ENCODE measurements at places on chromosomes 7 and 10. TPM values are rescaled to one million over a fixed set of nuclear protein-coding genes. Genes with fewer than 3 reads are reported as not detected.

The TRIM8 gene
- 36.8 TPM for total RNA-seq

The PRDX3 gene
- total RNA-seq: 125 TPM

The TRIL gene
- not detected for total RNA-seq

The FAM221A gene
- total RNA-seq: 1.2 TPM

The FZD1 gene
- total RNA-seq: 3.0 TPM

The ZNF722 gene
- not detected for total RNA-seq

The RHOBTB1 gene
- 6.5 TPM for total RNA-seq

The FAM20C gene
- total RNA-seq: 48.5 TPM

- peak; percentile 79 for DNase-seq
These were observed 43.2 kb downstream of the C7orf33 start for GRCh38 chr7:148633761-148634160.

GRCh38 chr7:3312583-3312982 lies 11.5 kb downstream of the SDK1 start:
- no peak for DNase-seq

DNA sequence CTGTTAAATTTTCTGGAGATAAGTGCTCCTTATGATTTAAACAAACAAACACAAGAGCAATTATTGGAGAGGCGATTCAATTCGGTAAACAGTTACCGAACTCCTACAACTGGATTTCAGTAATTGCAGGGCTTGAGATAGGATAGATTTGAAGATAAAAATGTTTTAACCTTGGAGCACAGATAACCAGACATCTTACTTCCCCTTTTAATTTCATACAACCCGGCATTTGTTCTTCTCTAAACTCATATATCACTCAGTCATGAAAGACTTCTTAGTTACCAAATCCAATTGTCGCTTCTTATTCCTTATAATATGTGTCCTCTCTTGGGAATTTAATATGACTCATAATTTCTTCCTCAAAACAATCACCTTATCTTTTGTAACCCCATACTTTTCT lies 235.9 kb upstream of the CSTF2T start:
- no peak for DNase-seq

GRCh38 chr7:37304921-37305320 lies 143.7 kb downstream of the ELMO1 start:
- DNase-seq: no peak

GRCh38 chr7:75613351-75613750 lies 121.2 kb downstream of the SPDYE5 start:
- no peak for DNase-seq

- DNase-seq: no peak
These were observed 4.2 kb downstream of the TMEM270 start for GRCh38 chr7:73864981-73865711.

DNA sequence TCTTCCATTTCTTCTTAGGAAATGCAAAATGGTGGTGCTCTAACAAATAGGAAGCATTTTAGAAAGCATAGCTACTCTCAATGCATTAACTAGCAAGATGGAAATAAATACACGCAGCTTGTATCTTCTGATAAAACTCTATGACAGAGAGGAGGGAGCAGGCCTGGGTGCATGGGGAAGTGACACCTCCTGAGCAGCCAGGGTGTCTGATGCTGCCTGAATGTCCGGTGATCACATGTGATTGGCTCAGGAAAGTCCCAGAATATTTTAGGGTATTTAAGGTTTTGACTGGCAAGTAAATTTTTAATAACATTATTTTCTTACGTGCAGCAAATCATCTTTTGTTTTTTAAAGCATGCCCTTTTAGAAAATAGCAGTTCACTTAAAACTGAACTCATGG lies 261.0 kb upstream of the KLF6 start:
- DNase-seq: no peak

GRCh38 chr7:15397159-15397550 lies 164.7 kb downstream of the AGMO start:
- DNase-seq: no peak

DNA sequence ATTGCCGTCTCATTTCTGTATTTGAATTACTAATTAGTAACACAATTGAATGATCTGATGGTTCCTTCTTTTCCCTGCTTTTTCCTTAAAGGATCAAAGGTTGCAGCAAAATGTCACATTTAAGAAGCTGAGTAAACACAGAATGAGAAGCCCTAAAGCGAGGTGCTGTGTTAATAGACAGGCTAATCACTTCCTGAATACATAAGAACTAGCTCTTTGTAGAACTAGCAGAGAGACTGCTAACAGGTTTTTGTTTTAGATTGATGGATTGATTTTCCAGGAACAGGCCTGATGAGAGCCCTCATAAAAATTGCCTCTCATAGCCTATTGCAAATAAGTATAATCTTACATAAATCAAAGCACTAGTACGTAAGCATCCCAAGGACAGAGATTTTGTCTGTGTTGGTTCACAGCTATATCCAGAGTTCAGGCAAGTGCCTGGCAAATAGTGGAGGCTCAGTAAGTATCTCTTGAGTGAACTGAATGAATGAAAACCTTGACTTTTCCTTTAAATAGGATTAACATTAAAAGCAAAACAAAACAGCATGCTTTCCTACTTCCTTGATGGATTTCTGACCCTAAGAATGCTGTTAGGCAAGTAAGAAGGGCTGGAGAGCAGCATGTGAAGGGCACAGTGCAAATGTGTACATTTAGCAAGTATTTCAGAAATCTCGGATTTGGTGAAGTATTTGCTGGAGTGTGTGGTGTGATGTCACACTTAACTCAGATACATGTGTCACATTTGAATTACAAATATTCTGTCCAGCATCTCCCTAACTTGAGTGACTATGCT lies 3.3 kb downstream of the TMEM229A start:
- no peak for DNase-seq

DNA sequence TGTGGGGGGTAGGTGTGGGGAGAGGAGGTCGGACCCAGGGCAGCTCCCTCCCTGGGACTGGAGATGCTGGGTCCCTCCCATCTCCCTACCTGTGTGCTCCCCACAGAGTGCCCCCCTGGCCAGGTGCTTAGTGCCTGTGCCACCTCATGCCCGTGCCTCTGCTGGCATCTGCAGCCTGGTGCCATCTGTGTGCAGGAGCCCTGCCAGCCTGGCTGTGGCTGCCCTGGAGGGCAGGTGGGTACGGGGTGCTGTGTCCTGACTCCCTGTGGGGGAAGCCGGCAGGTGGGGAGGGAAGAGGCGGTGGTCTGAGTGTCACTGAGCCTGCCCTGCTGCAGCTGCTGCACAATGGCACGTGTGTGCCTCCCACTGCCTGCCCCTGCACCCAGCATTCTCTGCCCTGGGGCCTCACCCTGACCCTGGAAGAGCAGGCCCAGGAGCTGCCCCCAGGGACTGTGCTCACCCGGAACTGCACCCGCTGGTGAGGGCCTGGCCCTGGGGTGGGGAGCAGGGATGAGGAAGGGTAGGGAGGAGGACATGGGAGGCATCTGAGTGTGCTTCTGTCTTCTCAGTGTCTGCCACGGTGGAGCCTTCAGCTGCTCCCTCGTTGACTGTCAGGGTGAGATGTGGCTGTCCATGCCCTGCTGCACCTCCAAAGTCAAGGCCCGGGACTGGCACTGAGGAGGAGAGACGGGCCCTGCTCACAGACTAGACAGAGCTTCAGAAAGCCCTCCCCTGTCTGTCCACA lies 11.7 kb upstream of the ZNF862 start:
- DNase-seq: no peak

GRCh38 chr10:8912108-8912507 lies 857.6 kb downstream of the GATA3 start:
- no peak for DNase-seq

DNA sequence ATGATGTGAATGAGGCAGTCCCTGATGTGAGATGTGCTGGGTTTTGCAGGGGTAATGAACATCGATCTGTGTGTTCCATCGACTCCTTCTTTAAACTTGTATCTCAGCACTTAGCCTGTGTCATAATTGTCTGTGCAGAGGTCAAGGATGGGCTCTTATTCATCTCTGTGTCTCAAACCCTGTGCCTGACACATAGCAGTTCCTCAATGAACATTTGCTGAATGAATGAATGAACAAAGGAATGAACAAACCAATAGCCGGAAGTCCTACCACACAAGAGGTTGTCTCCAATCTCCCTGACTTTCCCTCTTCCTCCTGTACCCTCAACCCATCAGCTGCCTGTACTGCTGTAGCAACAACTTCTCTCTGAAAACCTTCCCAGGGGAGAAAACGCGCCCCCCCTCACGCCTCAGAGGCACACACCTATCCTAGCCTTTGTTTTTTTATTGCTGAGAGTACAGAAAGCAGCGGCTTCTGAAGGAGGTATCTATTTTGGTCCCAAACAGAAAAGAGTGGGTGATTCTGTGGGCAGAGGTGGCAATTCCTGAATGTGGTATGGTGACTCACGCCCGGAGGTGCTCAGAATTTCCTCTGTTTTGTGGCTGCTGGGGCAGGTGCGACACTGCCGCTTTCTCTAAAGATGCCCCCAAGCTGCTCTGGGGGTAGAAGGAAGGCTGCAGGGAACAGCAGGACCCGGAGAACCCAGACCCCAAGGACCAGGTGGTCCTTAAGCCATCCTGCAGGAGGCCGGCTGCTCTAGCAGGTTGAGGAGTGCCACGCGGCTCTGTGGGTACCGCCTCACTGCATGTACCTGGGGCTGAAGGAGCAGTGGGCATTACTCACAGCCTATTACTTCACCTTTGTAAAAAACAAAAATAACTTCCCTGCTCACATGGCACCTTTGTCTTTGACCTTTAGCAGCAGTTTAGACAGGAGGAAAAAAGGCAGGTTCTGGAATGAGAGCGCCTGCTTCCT lies 9.6 kb downstream of the IL2RA start:
- peak; percentile 68 for DNase-seq

- peak; percentile 55 for DNase-seq
These were observed 82.7 kb upstream of the KLF6 start for GRCh38 chr10:3867454-3868270.

- peak; percentile 96 for DNase-seq
These were observed 155.5 kb downstream of the SVIL start for GRCh38 chr10:29479081-29479925.

GRCh38 chr7:131521651-131522163 lies 34.7 kb downstream of the PODXL start:
- no peak for DNase-seq

GRCh38 chr10:18136073-18136791 lies 4.0 kb upstream of the CACNB2 start:
- no peak for DNase-seq

- DNase-seq: no peak
These were observed 24.6 kb downstream of the VSIR start for GRCh38 chr10:71748671-71749191.

DNA sequence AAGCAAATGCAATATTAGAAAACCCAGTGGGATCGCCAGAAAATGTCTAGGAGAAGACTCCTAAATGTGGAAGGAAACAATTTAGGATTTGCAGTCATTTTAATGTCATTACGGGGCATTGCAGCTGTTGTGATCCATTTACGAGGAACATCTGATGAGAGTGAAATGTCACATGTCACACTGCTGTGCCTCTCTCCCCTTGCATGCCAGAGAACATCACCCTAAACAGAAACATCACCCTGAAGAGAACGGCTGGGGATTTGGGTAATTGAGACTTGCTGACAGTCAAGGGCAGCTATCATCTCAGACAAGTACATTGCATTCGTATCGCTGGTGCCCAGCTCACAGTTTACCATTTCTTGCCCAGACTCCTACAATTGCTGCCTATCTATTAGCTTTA lies 785.7 kb upstream of the POM121L12 start:
- DNase-seq: no peak

GRCh38 chr10:25180801-25181200 lies 6.0 kb downstream of the GPR158 start:
- DNase-seq: no peak

DNA sequence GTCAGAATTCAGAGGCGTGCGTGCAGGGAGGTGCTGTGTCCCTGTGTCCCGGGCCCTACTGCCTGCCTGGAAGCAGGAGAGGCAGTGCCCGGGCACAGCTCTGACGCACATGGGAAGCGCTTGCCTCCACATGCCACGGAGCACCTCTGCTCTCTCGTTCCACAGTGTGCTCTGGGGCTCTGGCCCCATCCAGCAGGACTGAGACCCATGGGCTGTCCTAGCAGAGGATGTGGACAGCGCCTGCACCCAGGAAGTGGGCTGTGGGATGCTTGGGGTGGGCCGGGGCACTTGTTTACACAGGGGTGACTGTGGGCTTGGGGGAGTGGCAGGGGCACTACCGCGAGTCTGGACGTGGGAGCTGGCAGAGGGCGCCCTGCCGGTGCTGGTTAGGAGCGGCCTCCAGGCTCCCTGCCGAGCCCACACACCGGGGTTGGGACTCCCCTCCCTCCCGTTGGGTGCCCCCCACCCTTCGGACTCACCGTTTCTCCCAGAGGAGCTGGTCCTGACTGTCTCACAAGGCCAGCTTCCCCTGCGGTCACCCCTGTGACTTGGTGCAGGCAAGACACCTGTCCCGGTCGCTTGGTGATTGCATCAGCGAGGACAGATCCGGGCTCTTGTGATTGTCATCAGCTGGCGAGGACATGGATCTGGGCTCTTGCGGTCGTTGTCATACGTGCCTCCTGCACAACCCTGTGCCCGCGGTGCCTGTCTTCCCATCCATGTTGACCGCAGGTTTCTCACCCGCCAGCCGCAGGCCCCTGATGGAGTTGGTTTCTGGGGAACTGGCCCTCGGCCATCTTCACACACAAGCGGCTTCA lies 83.1 kb downstream of the NKX6-2 start:
- no peak for DNase-seq

DNA sequence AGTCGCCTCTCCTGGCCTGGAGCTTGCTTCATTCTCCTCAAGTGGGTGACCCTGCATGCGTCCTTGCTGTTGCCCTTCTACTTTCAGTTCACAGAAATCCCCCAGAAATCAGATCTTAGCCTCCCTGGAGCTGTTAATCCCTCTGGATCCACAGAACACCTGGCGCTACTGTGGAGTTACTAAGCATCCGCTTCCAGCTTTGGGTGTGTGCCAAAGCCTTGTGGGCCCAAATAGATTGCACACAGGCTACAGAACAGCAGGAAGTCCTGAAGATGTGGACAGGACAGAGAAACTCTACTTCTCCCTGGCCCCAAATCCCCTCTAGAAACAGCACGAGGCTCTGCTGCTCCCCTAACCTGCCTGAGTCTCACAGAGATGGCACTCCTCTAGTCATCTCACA lies 36.6 kb upstream of the PDLIM1 start:
- peak; percentile 51 for DNase-seq

- DNase-seq: no peak
These were observed 13.3 kb downstream of the PRSS2 start for GRCh38 chr7:142784096-142784495.

- no peak for DNase-seq
These were observed 162.4 kb downstream of the ARID5B start for GRCh38 chr10:62063795-62064472.

- no peak for DNase-seq
These were observed 11.6 kb upstream of the AQP1 start for GRCh38 chr7:30900053-30900452.

Data from mammary epithelial cell (primary cell).